Umbilical cord (tissue), 2 donors: ENCODE measurements at places on chromosomes 7 and 10.

GRCh38 chr10:110425684-110426293, 71.9 kb upstream of the DUSP5 start:
- no peak for DNase-seq

DNA sequence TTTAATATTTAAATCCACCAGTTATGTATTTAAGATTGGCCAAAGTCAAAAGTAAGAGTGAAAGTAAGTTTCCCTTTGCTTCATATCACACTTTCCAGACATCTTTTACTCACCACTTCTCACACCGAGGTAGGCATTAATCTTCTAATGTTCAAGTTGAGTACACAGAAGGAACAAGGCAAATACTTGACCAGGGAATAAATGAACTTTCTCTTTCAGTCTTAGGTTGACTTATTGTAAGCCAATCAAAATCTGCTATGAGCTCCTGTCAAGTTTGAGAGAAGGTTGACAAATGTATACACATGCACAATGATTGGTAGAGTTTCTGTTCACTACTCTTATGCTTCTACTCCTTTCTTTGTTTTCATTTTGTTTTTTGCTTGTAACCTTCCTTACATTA, 842.5 kb downstream of the REEP3 start:
- no peak for DNase-seq

GRCh38 chr10:101602761-101603398, 14.8 kb downstream of the DPCD start:
- peak; percentile 47 for DNase-seq

DNA sequence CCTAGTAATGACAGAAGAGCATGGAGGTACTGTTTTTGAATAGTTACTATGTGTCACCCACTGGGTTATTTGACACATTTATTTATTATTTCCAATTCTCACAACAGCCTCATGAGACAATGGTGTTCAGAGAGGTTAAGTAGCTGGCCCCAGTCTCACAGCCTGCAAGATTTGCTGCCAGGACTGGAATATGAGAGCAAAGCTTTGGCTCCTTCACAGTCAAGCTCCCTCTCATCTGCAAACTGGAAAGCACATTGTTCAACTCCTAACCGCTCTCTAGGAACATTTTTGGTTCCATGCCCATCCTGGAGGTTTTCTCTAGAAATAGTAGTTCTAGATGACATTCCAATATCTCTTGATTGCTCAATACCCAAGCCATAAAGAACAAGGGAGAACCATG, 75.5 kb upstream of the CXCL12 start:
- DNase-seq, result no peak

DNA sequence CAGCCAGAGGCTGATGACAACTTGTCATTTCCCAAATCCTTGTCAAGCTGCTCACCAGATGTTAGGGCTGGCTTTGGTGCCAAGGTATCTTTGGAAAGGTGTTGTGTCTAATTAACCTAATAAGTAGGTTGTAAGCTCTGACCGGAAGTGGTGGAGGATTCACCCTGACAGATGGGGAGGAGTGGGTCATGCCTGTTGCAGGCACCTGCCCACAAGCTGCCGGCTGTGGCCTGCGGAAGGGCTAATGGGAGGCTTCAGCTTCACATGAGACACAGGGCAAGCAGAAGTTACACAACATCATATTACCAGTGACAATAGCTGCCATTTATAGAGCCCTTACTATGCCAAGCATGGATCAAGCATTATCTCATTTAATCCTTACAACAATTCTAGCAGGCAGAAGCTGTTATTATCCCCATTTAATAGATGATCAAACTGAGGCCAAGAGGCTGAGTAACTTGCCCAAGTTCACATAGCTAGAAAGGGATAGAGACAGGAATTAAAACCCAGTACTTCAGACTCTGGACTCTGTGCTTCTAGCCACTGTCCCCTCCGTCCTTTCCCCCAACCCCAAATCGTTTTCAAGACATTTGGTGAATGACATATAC, 63.1 kb upstream of the DUSP5 start:
- DNase-seq, result no peak

GRCh38 chr10:51035344-51035743, 38.9 kb upstream of the PRKG1 start:
- DNase-seq, result no peak

- peak; percentile 41 for DNase-seq
Observed at GRCh38 chr7:28280516-28280915, 99.9 kb upstream of the JAZF1 start.

GRCh38 chr10:79940431-79940830, 8.5 kb downstream of the SFTPD start:
- no peak for DNase-seq

DNA sequence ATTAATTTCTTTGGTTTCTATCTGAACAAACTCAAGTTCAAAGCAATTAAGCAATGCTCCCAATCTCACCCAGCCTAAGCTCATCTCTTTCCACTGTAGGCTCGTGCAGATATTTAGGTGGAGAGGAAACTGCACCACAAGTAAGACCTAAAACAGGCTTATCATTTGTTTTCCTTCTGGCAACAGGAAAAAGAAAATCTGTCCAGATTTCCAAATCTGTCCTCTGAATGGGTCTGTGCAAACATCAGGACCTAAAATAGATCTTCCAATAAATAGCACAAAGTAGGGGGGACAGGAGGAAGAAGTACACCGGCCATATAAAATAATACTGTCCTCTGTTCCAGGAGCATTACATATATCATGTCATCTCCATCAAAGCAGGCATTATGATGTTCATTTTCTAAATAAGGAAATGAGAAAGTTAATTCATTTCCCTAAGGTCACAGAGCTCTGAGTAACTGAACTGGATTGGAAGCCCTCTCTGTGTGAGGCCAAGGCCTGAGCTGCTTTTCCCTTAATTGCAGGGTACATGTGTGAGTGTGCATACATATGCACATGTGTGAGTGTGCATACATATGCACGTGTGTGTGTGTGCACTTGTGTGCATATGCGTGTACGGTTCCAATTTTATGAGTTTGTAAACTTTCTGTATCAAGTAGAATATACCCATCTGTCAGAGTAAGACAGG, 92.8 kb upstream of the PARD3 start:
- DNase-seq, result no peak

GRCh38 chr7:127114742-127115265, 137.9 kb downstream of the GRM8 start:
- DNase-seq, result no peak

DNA sequence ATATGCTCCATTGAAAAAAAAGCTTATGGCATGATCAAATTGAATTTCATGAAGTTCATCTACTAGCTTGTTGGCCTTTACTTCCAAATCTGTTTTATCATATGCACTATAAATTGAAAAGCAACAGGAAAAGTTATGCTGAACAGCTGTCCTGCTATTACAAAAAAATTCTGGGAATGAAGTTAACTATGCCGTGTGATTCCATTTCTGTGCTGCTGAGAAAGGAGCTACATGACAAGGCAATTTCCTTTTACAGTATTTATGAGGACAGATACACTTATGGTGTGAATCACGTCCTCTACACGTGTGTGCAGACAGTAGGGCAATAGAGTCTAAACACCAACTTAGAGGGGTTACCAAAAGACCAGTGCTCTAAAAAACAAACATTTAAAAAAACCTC, 426.5 kb upstream of the AKR1E2 start:
- DNase-seq, result peak; percentile 68

DNA sequence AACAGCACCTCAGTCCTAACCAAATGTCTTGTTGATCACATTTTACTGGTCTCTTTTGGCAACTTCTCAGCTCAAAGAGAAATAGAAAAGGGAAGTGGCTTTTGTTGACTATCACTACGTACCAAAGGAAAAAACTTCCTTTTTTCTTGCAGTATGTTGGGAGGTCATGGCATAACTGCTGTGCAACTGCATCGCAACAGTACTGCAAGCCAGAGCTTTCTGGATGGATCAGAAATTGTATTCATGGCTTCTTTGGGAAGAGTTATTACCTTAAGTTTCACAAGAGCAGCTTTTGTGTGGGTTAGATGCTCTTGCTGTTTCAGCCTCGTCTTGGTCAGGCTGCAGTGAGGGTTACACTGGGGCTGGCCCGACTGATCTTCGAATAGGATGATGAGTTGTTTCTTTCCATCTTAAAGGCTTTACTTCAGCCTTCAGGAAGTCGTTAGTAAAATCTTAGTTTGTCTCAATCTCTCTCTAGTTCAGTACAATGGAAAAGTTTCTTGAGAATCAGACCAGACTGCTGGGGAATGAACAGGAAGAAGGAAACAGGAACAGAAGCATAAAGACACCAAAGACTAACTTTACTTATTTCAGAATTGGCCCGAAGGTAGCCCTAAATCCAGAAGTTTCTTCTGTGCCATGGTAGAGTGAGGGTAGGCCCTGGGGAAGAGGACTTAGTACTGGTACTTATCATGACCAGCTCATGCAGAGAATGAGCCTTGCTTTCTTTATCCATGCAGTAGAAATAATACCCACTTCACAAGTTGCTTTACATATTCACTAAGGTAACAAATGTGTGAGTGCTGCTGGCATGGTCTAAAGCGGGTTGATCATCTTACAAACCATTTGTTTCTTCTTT, 153.6 kb downstream of the CELF2 start:
- peak; percentile 20 for DNase-seq

GRCh38 chr10:106189292-106189691, 975.2 kb downstream of the SORCS1 start:
- DNase-seq, result no peak

GRCh38 chr7:118175740-118176139, 8.2 kb upstream of the LSM8 start:
- no peak for DNase-seq

DNA sequence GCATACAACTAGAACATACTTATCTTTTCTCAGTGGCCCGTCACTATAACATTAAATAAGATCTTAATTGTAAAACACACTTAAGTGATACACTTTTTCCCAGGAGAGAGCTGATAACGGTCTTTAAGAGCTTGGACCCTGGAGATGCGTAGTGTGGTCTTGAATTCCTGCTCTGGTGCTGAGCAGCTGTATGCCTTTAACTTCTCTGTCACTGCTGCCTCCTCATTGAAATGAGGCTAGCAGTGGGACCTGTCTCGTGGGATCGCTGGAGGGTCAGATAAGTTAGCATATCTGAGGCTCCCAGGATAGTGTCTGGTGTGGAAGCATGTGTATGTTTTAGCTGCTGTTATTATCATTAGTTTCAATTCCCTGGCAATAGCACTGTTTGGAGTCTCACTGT, 194.9 kb downstream of the SDK1 start:
- DNase-seq, result peak; percentile 32

DNA sequence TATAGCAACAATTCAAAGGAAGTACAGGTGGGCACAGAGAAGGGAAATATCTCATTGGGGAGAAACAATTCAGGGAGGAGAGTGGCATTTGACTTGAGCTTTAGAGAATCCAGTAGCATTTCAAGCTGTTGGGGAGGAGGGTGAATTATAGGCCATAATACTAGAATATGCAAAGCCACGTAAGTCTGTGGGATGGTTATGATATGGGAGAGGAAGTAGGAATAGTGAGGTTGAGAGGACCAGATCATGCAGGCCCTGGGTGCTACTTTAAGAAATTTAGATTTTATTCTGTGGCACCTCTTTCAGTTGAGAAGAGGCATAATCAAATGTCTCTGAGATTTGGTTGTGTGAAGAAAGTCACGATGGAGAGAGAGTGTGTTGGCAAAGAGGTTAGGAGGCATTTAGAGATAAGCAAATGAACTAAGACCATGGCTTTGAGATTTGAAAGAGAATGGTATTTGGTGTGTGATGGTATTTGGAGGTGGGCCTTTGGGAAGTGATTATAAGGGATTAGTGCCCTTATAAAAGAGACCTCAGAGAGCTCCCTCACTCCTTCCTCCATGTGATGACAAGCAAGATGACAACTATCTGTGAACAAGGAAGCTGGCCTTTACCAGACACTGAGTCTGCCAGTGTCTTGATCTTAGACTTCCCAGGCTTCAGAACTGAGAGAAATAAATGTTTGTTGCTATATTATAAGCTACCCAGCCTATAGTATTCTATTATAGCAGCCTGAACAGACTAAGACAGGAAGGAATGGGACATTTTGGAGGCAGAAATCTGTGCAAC, 15.1 kb downstream of the ADD3 start:
- no peak for DNase-seq

DNA sequence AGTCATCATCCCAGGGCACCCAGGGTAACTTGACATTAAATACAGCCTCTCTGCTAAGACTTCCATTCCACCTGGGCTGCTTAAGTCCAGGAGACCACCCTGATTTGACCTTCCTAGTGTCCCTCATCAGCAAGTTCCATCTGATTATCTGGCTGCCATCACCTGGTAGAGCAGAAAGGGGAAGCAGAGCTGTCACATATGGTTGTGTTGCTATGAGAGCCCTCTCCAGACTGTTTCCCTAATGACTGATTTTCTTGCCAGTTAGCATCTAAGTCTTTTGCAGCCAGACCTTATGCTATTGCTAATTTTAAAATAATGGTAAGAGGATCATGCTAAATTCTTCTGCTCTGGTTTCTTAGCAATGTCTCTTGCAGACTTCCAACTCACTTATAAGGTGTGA, 38.7 kb downstream of the KCNH2 start:
- DNase-seq, result no peak

DNA sequence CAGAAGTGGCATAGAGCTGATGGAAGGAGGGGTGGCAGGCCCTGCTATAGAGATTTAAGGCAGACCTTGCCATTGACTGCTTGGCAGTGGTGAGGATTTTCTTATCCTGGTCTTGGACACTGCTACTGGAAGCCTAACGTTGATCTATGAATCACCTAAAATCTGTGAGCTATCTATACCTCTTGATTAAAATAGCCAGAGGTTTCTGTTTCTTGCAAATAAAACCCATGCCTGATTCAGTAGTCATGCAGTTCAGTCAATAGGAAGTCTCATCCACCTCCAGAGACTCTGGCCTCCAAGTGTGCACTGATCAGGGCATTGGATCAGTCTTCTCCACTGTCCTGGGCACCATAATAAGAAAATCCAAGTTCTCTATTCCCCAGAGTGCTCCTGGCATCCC, 286.5 kb downstream of the PTEN start:
- no peak for DNase-seq

DNA sequence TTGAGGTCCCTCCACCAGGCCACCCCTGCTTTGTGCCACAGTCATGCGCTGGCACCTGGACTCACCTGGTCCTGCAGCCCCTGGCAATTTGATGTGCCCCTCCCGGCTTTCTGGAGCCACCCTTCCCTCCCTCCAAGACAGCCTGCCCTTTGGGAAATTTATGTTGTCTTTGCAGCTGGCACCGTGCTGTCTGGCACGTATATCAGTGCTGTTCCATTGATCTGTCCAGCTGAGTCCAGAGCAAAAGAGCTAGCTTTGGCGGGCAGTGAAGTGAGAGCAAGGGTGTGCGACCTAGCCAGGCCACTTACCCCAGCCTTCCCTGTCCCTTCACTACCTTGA, 5.7 kb downstream of the RARRES2 start:
- DNase-seq, result no peak
